ENCODE measurements at places on chromosomes 11 and 22.

GRCh38 chr11:1382429-1382828 is 7.3 kb upstream of the BRSK2 start:
- no peak for DNase-seq

GRCh38 chr11:67286621-67287333 is 2.3 kb upstream of the ANKRD13D start:
- no peak for DNase-seq

GRCh38 chr11:65958774-65959420 is 2.6 kb upstream of the SART1 start:
- no peak for DNase-seq

- peak; percentile 72 for DNase-seq
Observed at GRCh38 chr11:57294225-57295131, 30.3 kb downstream of the TNKS1BP1 start.

GRCh38 chr22:50186761-50187523 is 1.2 kb downstream of the TRABD start:
- no peak for DNase-seq

DNA sequence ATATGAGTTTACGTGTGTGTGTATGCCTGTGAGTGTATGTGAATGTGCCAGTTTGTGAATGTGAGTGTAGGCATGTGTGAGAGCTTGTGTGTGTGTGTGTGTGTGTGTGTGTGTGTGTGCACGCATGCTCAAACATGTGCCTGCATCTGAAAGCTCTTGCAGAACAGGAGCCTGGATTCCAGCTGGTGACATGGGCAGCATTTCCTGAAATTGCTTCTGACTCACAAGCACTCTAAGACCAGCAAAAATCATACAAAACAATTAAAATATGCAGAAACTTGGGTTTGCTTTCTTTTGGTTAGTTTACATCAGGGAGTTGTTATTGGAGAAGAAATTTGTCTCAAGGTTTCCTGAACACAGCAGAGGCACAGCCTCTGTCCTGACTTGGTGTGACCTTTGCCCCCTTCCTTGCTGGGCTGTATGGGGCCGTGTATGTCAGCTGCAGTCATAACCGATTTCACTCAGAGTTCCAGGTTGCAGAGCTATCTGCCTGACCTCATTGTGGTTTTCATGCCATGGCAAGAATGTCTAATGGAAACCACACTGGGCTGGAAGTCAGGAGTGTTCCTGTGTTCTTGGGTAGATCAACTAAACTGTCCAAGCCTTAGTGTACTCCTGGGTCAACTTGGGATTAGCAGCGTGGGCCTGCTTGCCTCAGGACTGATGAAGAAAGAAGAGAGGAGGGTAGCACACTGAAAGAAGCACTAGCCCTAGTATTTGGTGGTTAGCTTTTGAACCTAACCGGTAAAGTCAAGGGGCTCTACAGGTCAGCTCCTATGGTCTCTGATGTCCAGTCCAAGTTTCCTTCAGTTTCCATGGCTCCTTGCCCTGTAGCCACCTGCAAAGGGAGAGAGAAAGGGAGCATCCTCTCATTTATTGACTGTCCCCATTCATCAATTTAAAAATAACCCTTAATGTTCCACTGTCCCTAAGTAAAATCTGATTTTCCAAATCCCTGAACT is 143.7 kb downstream of the SNX19 start:
- no peak for DNase-seq

- DNase-seq: peak; percentile 80
Observed at GRCh38 chr11:114257621-114258558, 38.3 kb upstream of the NNMT start.

DNA sequence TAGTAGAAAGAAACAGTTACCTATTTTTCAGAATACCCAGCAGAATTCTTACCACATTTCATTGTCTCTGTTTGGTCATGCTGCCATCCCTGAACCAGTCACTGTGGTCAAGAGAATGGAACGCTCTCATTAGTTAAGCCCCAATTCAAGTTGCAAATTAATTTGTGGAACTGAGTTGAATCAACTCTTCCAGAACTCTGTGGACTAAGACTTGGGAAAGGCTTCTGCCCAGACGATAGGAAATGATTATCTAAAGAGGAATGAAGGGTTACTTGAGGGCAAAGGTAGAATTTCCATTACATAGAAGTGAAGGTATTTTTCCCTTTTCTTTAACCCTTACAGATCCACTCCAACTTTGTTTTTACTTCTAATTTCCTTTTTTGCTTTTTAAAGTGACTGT is 286.4 kb downstream of the DYNC2H1 start:
- DNase-seq: no peak

DNA sequence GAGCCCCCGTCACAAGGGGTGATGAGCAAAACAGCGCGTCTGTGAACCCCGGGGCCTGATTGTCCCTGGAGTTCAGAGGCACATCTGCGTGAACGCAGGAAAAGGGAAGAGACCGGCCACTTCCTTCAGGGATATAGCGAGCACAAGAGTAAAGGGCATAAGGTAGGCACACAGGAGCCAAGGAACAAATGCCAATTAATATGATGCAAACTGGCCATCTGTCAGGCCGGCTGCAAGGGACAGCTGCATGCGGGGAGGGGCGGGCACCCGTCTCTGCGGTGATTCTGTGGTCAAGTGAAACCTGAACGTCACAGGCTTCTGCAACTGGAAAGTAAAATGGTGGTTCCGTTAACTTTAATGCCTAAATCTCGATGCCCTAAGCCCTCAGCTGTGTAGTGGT is 64.7 kb downstream of the TRIM29 start:
- no peak for DNase-seq

DNA sequence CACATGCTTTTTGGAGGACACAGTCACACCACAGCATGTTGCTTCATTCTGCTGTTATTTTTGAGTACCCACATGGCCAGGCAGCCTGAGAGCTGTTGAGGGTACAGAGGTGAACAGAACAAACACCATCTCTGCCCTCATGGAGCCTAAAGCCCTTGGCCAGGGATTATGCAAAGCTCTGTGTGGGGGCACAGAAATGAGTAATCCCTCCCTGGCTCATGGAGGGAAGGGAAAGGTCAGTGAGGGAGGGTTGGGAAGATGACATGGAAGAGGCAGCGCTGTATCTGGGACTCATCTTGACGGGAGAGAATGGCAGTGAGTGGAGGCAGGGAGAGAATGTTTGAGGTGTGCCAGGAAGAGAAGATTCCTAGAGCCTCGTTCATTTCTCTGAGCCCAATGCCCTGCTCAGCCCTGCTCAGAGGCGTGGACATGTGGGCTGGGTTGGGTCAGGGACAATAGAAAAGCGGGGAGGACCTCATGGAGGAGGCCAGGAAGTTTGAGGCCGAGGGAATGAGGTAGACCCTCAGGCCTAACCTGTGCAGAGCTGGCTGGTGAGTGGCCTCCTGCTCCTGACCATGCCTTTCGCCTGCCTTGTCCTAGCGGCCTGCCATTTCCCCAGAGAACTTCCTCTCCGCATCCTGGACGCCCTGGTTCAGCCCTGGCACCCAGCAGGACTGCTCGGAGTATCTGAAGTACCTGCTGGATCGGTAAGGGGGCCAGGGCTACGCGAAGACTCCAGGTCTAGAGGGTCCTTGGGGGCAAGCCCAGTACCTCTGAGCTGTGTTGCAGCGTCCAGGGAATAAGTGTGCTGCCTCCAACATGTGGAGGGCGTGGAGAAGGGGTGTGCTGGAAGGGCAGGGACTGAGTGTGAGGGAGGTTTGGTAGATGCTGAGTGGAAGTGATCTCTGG is 19.8 kb downstream of the USP35 start:
- no peak for DNase-seq

DNA sequence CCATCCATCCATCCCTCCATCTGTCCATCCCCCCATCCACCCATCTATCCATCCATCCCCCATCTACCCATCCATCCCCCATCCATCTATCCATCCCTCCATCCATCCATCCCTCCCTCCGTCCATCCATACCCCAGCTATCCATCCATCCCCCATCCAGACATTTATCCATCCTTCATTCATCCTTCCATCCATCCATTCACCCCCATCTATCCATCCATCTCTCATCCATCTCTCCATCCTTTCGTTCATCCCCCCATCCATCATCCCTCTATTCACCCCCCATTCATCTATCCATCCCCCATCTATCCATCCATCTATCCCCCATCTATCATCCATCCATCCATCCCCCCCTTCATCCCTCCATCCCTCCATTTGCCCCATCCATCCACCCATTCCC is 97.5 kb downstream of the MPPED1 start:
- no peak for DNase-seq

DNA sequence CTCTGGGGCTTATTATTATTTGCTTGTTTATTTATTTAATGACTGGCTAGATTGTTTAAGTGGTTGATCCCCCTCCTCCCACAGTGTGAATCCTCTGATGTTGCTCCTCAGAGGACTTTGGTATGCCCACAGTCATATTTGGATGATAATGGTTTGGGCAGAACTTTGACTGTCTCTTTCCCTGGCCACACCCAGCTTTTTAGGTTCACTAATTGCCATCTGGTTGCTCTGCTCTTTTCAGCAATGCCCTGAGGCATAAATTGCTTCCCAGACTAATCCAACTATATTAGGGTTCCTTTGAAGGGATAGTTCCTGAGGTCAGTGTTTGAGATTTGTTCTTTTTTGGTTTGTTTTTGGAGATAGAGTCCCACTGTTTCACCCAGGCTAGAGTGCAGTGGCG is 99.3 kb upstream of the RRM1 start:
- DNase-seq: no peak

- DNase-seq: no peak
Observed at GRCh38 chr11:87260811-87261210, 223.1 kb downstream of the TMEM135 start.

GRCh38 chr11:100004541-100004940 is 682.5 kb upstream of the ARHGAP42 start:
- DNase-seq: no peak

DNA sequence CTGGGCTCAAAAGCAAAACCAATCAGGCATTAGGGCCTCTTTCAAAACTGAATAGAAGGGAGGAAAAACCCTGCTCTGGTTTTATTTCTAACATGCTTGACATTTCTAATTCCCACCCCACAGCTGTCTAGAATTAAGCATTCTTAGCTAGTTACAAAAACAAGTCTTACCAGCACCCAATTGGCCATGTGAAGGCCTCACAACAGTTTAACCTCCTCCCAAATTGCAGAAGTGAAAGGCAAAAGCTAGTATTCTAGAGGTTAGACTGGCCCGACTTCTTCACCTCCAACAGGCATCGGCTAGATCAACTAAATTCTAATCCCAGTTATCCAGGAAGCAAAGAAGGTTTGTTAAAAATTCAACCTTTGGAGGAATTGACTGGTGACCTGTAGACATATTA is 6.5 kb downstream of the SF1 start:
- no peak for DNase-seq

DNA sequence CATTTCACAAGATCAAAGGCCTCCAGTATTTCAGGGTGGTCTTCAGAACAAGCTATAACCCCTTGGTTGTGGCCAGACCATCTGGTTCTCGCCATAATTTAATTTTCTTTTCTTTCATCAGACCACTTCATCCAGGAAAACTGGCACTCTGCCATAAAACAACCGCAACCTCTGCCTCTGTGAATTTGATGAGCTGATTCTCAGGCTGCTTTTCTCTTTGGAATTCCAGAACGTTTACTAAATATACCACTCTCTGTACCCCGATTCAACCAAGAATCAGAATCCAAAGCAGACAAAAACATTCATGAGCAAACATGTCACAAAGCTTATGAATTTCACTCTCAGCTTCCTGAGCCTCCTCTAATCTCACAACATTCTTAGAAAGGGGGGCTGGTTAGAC is 331.8 kb upstream of the SYN3 start:
- peak; percentile 82 for DNase-seq

DNA sequence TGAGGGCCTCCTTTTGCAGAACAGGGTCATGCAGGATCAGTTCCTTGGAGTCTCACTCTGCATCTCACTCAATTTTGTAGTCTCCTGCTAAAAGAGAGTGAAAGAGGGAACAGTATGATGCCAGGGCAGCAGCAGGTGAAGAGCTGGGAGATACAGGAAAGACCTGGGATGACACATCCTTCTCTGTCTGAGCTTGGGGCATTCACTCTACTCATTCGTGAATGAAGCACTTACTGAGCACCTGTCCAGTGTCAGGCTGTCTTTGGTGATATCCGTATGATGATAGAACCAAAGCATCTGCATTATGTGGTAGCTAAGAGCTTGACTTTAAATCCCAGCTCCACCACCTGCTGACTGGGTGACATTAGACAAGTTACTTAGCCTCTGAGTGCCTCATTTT is 14.4 kb downstream of the SREBF2 start:
- DNase-seq: no peak

DNA sequence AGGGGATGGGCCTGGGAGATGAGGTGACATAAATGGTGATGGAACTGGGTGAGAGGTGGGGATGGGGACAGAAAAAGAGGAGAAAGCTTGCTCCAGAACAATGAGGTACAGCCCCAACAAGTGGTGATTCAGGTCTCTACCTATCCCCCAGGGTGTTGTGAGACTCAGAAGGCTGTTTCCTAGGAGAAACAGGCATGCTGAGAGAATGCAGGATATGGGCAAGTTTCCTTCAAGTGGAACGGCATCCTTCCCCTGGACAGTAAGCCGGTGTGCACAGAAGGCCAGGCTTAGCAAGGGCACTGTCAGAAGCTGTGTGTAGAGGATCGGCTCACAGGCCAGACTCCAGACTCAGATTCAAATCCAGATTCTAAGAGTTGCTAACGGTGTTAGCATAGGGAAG is 34.1 kb upstream of the CRTAM start:
- no peak for DNase-seq

DNA sequence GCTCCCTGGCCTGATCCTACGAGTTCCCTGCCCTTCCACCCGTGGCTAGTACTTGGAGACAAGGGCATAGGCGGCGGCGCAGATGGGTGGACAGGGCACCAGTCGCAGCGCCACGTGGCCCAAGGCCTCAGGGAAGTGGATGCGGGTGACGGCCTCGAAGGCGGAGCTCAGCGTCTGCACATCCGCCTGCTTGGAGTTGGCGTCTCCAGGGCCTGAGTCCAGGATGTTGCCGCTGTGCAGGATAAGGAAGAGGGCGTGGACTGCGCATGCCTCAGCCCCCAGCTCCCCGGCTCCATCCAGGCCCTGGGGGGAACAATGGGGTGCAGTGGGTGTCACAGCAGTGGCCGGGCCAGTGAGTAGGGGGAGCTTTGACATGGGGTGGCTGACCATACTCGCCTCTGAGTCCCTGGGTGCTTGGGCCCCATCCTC is 6.6 kb downstream of the PITPNM1 start:
- DNase-seq: no peak

DNA sequence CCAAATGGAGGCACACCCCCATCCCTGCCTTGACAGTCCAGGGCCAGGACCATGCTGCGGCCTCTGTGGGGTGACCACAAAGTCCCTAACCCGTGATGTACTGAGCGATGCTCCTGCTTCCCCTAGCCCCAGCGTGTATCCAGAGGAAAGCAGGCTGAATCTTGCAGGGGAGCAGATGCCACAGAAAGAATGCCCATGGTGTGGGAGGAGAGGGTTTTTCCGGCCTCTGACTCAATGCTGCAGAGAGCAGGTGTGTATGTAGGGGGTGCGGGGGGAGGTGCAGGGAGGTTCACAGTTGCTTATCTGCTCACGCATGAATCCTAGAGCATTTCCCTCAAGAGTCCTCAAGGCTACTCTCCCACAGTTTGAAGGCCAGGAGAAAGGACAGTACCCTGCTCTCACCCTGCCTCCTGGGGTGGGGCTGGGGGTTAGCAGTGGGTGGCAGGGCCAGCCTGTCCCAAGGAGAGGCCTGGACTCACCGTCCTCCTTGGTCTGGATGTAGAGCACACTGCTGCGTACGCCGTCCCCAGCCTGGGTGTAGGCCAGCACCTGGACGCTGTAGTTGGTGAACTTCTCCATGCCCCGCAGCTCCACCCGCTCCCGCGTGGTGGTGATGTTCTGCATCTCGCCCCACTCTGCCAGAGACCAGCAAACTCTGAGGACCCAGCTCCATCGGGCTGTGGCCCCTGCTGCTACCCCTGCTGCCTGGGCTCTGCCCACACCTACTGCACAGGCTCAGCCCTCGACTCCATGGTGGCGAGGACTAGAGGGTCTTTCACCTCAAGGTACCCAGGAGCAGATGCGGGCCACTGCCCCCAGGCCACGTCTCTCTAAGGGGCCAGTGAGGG is 130.8 kb downstream of the CEP164 start:
- peak; percentile 9 for DNase-seq

Data from lung (tissue), 17 donors.